CD4-positive, alpha-beta memory T cell (primary cell): ENCODE measurements at places on chromosomes 1 and 21.

- no peak for DNase-seq
These were observed 183.8 kb downstream of the AJAP1 start for GRCh38 chr1:4838231-4838630.

- no peak for DNase-seq
These were observed 926.8 kb downstream of the PLA2G4A start for GRCh38 chr1:187755536-187755935.

DNA sequence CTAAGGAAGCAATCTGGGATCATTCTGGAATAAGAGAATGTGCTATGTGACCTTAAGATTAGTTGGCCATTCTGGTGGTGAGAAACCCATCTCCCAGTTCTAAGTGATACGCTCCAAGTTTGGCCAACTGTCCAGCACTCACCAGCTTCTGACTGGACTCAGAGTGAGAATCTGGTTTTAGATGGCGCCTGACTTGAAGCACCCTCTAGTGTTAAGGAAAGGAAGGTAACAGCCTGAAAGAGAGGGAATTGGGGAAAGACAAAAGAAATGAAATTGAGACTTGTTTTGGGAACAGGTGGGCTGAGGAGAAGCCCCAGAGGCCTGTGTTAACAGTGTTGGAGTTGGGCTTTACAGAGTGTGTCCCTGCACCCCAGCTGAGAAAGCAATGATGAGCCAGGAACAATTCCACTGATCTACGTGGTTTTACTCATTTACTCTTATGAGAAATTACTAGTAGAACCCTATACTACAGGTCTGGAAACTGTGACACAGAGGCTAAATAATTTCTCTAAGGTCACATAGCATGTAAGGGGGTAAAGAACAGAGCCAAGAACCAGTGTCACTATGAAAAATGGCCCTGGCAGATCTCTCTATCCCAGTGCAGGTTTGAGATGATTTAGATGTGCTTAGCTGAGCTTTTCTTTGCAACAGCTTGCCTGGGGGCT, 9.3 kb upstream of the FCAMR start:
- no peak for DNase-seq

DNA sequence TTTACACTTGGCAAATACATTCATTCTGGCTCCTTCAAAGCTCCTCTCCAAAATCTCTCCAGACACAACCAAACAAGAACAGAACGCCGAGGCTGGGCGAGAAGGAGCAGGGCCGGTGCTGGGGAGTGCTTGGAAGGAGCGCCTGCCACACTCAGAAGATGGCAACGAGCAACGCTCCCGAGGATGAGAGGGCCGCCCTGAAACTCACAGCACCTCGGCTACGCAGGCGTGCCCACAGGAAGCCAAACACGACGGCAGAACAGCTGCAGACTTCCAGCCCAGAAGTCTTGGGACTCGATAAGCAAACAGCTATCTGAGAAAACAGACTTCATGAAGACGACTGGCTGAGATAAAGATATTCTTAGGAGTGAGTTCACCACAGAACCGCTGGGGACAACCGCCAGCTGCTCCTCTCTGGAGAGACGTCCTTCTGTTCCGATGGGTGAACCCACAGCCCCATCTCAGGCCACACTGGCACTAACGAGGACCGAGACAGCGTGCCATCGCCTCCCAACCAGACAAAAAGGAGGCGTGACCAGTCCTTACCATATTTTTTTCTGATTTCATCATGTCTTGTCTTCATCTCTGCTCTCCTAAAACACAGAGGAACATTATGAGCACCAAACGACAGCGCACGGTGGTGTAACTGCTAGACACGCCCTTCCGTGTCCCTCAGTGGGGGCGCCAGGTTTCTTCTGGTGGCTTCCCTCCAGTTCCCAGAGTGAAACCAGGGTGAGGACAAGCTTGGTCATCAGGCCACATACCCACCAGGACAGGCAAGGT, 18.6 kb downstream of the PTTG1IP start:
- DNase-seq = no peak

DNA sequence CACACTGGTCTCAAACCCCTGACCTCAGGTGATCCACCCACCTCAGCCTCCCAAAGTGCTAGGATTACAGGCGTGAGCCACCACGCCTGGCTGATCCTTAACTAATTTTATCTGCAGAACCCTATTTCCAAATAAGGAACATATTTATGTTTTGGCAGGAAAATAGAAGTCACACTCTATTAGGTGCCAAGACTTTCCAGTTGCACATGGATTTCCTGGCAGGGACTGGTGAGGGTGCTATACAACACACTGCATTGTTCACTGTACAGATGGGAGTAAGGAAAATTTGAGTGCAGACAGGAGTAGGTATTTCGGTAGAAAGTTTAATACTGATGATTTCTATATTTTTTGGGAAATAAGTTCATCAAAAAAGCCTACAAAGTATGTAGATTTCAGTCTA, 605.3 kb upstream of the B3GALT2 start:
- no peak for DNase-seq

- DNase-seq = no peak
These were observed 7.1 kb upstream of the NID1 start for GRCh38 chr1:236072001-236072400.

DNA sequence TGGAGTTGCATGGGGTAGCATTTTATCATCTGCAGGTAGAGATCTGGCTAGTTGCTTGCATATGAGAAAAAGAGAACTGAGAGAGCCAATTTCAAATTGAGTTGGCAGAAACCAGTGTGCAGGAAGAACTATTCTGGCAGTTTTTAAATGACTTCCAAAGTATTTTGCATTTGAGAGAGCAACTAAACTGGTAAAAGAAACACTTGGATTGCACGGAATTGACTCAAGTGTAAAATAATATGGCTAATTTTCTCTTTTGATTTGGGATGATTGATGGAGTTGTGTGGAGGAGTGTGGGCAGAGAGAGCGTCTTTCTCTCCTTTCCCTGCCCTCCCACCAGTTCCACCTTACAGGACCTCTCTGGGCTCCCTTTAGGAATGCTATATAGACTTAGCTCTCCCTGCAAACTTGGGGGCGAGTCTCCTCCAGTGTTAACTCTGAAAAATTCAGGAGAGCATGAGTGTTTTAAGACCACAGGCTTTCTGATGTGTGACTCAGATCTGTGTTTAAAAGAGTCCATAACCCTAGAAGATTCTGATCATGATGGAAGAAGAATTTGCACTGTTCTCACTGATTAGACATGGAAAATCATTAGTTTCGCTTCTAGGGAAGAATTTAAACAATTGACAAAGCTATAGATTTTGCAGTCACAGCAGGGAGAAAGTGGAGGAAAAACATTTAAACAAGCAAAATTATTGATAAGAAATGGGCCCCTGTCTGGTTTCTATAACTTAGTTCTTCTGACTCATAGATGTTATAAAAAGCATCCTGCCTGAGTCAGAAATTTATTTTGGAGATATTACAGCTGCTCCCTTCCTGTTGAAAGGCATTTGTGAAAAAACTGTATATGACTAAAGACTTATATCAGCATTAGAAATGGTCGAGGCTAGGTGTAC, 24.9 kb upstream of the CTBS start:
- DNase-seq = no peak

GRCh38 chr1:207971331-207972219, 60.6 kb upstream of the CD34 start:
- no peak for DNase-seq

GRCh38 chr1:21362096-21362495, 71.8 kb upstream of the ECE1 start:
- DNase-seq = no peak

DNA sequence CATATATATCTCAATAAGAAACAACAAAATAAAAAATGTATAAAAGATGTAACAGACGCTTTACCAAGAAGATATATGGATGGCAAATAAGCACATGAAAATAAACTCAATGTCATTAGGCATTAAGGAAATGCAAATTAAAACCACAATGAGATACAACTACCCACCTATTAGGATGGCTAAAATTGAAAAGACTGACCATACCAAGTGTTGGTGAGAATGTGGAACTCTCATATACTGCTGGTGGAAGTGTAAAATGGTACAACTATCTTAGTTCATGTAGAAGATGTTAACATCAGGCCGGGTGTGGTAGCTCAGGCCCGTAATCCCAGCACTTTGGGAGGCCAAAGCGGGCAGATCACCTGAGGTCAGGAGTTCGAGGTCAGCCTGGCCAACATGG, 42.3 kb upstream of the TTC22 start:
- no peak for DNase-seq
